SK-N-SH treated with all-trans-retinoic acid at 6 μM for 48 hours (cell line): ENCODE measurements at places on chromosomes 5 and 9.

- no peak for ATAC-seq
Measured at GRCh38 chr9:114072184-114073140, 5.6 kb downstream of the AMBP start.

DNA sequence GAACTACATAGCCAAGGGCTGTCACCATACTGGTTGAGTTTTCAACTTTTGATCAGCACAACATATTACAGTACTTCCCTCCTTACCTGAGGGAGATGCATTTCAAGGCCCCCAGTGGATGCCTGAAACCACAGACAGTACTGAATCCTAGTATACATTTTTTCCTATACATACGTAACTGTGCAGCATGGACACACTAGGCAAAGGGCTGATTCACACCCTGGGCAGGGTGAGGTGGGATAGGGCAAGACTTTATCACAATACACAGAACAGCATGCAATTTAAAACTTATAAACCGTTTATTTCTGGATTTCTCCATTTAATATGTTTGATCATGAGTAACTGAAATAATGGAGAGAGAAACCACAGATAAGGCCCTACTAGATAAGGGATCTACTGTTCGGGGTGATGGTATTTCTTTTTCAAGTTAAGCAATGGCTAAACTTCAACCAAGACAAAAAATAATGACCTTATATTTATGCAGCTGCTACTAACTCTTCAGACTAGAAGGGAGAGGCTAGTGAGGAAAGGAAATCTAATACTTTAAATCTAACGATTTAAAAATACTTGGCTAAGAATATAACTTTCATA lies 186.9 kb upstream of the GNA14 start:
- ATAC-seq, result no peak; the same call in 2 of the 3 replicates

DNA sequence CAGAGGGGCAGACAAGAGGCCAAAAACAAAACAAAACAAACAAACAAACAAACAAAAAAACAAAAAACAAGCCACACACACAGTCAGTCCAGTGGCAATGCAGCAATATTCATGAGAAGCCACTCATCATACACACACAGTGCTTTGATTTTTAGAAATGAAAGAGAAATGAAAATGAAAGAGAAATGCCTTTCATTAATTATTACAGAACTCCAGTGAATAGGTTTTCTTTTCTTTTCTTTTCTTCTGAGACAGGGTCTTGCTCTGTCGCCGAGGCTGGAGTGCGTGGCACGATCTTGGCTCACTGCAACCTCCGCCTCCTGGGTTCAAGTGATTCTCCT lies 36.9 kb downstream of the SPRY4 start:
- ATAC-seq, result no peak

GRCh38 chr5:116751684-116752083 lies 177.1 kb upstream of the SEMA6A start:
- ATAC-seq, result no peak

GRCh38 chr5:80747922-80748321 lies 93.1 kb upstream of the DHFR start:
- no peak for ATAC-seq

DNA sequence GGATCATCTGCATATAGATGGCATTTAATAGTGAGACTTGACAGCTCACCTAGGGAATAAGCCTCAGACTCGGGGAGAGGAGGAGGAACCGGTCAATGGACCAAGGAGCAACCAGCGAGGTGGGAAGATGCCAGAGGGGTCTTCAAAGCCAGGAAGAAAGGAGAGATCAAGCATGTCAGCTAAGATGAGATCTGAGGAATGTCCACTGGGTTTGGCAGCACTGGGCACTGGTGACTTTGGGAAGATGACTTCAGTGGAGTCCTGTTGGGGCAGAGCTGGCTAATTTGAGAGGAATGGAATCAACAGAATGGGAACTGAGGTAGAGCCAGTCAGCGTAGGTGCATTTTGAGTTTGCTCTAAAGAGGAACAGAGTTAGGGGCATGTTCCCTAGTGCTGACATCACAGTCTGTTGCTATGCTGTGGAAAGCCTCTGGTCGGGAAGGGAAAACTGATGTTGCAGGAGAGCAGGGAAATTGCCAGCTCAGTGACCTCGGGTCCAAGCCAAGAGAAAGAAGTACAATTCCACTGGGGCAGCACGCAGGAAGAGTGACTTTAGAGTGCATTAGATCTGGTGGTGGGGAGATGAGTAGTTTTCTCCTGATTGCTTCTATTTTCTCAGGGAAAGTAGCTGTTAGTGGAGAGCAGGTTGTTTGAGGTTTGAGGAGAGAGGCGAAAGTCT lies 56.9 kb downstream of the ZNF618 start:
- no peak for ATAC-seq

DNA sequence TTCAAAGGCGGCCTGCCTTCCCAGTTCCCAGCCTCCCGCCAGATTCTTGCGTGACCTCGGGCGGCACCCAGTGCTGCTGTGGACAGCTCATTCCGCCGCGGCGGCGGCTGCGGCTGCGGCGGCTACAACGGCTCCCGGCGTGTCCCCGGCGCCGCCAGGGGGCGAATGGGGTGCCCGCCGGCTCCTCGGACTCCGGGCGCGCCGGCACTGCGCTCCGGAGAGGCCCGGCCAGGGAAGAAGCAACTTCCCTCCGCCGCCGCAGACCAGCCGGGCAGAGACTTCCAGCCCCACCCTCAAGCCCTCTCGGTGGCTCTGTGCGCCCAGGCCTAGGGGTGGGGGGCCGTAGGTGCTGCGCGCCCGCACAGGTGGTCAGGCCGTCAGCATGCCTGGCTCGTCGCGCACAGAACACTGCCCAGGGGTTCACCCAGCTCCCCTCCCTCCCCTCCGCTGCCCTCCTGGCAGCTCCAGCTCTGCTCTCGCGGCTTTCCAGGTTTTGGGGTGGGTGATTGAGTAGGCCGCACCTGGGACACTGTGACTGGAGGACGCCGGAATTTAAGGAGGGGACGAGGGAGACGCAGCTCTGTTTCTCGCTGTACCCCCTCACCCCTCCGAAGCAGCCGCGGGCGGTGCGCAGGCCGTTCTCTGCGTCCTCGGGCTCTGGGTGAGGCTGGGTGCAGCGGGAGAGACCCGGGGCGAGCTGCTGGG lies 20.2 kb downstream of the IGIP start:
- ATAC-seq, result peak; percentile 95

DNA sequence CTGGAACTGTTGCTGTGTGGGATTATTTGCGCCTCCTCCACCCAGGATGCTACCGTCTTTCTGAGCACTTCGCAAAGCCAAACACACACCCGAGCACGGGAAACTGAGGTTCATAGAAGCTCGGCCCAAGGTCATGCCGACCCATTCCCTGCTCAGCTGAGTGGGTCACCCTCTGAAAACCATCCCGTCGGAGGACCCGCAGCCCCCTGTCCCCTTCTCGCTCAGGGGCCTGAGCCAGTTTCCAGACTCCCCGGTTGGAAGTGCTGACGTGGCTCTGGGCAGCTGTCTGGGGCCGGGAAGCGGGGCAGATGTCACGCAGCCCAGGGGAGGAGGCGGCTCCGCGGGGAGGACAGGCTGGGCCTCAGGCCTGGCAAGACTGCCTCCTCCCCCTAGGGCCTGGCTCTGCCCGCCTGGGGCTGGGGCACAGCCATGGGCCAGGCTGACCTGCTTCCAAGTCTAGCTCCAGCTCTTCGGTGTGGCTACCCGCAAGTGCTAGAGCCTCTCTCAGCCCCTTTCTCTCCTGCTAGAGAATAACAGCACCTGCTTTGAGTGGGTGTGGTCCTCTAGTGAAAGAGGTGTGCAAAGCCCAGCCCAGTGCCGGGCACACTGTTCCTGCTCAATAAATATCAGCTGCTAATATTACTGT lies 9.9 kb upstream of the CXXC5 start:
- peak; percentile 68 for ATAC-seq

DNA sequence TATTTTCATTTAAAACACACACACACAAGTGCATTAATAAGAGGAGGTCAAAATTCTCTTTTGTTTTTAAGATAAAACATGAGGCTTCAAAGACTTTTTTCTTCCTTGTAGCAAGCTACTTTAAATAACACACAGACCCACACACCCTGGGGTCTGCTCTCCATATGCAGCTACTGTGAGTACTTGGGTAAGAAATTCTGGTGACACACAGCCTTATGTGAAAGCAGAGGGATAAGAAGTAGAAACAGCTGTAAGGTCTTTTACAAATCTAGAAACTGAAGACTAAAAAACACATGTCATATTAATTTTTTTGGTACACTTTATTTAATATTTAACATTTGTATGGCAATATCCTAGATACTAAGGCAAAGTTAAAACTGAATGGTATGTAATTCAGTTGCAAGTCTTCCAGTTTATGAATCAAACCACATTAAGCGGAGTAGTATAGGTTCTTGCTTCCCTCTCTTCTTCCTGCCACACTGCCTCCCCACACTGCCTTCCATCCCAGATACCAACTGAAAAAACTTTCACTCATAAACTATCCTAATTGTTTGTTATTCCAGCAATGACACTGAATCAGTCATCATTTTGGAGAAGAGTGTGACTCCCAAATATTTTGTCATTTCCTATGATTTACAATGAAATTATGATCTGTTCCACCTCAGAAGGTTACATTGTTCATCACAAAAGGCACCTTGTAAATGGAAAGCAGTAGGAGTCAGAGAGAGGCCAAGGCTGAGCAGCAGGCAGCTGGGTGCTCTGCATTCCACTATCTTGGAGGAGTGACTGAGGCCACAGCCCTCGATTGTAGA lies 92.0 kb downstream of the PLCXD3 start:
- peak; percentile 75 for ATAC-seq

DNA sequence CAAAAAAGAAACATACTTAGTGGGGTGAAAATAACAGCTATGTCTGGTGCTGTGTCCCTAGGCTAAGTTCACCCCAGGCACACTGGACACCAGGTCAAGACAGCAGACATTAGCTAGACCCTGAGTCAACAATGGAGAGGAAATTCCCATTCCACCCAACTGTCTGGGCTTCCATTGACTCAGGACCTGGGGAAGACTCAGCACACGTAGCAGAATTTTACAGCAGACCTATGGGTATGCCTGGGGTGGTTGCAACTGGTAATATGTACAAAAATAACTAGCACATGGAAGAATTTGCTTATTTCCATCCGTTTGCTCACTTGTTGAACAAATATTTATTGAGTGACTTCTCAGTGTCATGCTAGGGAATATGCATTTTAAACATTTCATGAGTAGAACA lies 117.0 kb downstream of the GAS1 start:
- ATAC-seq, result no peak

DNA sequence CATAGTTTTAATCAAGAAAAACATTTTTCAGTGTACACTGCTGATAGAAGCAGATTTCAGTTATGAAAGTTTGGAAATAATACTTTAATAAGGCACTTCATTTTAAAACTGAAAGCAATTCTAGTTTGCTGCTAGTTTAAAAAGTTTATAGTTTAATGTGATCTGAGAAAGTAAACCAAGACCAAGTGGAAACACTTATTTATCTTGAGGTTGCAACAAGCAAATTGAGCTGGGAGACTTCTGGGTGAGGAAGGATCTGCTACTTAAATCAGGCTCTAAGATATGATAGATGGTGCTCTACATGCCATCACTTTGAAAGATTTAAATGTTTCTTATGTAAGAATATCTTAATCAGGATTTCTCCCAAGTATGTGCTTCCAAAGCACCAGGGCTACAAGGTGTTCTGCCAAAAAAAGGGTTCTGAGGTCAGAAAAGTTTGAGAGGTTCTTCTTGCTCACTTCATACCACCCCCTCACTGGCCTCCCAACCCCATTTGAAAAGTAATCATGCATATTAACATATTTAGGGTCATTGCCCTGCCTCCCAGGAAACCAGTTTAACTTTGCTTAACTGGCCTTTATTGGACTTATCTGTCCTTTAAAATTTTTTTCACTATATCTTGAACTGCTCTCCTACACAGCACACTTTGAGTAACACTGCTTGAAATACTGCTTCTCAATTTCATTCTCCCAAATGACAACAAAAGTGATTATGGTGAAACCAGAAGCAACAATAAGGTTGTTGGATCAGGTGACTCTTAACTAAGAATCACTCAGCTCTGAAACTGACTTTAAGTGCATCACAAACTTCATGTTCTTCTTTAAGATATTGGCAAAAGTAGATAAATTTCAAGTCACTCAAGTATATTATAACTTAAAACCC lies 15.5 kb downstream of the SLC44A1 start:
- ATAC-seq, result no peak

GRCh38 chr5:152349683-152350526 lies 55.2 kb downstream of the NMUR2 start:
- peak; percentile 92 for ATAC-seq

- peak; percentile 94 for ATAC-seq
Measured at GRCh38 chr9:121876658-121877271, 216.3 kb downstream of the TTLL11 start.

GRCh38 chr5:35470866-35471265 lies 146.8 kb upstream of the SPEF2 start:
- peak; percentile 77 for ATAC-seq
